Right lobe of liver (tissue), 6 donors: ENCODE measurements at places on chromosomes 4 and X. TPM values are rescaled to one million over a fixed set of nuclear protein-coding genes. Genes with fewer than 3 reads are reported as not detected.
A peak's percentile ranks its signal among the peaks of the same experiment; 100 is the strongest.

GRCh38 chr4:138300616-138301015 lies 58.5 kb upstream of the SLC7A11 start:
- no peak overlapping the region for H3K4me3 ChIP-seq
- no peaks in the 10 kb centered on the region for H3K27me3 ChIP-seq
- H3K27ac ChIP-seq, result no peak overlapping the region
- H3K36me3 ChIP-seq, result no peaks in the 10 kb centered on the region

DNA sequence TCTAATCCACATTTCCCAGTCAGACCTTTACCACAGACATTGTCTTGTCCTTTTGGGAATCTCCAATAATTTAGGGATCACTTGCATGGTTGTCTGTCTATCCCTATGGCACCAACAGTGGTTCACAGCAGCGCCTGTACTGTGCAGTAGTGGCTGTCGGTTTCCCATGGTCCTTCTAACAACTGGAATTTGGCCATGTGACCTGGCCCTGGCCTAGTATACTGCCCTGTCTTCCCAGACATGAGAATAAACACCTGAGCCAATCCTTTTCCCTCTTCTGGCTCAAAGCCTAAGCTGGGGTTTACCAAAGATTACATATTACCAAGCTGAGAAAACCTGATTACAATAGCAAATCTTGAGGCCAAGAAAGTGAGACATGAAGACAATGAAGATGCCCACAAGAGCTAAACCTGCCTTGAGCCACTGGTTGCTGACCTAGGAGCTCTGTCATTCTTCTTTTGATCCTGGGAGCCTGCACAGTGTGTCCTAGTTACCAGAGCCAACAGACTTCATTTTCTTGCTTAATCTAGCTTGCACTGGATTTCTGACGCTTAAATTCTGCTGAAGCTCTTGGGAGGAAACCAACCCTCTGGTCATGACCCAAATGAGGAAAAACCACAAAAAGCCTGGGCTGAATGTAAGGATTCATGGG lies 92.1 kb downstream of the SCD5 start:
- no peaks in the 10 kb centered on the region for H3K36me3 ChIP-seq
- H3K27ac ChIP-seq, result no peak overlapping the region
- H3K4me1 ChIP-seq, result no peaks in the 10 kb centered on the region
- H3K27me3 ChIP-seq, result no peaks in the 10 kb centered on the region
- no peak for DNase-seq

DNA sequence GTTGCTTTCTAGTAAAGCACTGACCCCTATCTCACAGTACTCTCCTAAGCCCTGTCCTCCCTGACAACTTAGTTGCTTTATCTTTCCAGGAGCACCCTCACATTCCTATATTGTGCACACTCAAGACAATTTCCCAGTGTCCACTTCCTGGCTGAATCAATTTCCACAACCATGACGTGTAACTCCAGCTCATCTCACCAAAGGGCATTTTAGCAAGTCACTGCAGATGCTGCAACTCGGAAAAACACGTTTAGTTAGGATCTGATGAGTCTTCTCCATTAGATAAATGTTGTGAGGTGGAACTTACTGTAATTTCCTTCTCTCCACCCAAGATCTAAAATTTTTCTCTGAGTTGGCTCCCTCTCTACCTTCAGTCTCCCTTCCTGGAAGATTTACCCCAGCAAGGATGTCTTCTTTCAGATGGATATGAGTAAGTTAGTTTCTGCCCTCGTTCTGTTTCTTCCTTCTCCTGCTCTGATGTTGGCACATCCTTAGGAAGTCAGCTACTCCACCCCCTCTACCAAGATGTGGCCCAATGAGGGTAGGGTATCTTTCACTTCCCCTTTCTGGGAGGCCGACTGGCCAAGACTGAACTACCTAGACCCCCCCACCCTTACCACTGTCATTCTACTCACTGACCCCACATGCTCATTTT lies 28.8 kb upstream of the IL13RA1 start:
- no peak for DNase-seq
- H3K4me1 ChIP-seq, result no peaks in the 10 kb centered on the region
- no peak overlapping the region for H3K4me3 ChIP-seq
- no peaks in the 10 kb centered on the region for H3K27me3 ChIP-seq
- H3K36me3 ChIP-seq, result no peaks in the 10 kb centered on the region
- H3K27ac ChIP-seq, result no peak overlapping the region

DNA sequence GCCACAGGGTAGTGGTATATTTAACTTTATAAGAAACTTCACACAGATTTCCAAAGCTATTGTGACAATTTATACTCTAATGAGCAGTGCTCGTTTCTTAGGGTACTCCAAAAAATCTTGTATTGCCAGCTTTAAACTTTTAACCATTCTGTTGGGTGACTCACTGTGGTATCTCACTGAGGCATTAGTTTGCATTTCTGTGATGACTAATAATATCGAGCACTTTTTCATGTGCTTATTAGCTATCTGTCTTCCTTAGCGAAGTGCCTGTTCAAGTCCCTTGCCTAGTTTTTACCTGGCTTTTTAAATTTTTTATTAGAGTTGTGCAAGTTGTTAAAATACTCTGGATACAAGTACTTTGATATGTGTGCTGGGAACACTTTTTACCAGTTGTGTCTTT lies 5.5 kb downstream of the PNMA3 start:
- no peaks in the 10 kb centered on the region for H3K4me1 ChIP-seq
- H3K4me3 ChIP-seq, result no peak overlapping the region
- H3K27me3 ChIP-seq, result no peaks in the 10 kb centered on the region
- DNase-seq, result no peak
- no peaks in the 10 kb centered on the region for H3K36me3 ChIP-seq

GRCh38 chr4:68907788-68908700 lies 43.6 kb downstream of the UGT2A3 start:
- H3K27me3 ChIP-seq, result no peaks in the 10 kb centered on the region
- no peak for DNase-seq
- H3K27ac ChIP-seq, result peak overlapping the region; percentile 44
- no peak overlapping the region for H3K4me3 ChIP-seq
- H3K36me3 ChIP-seq, result no peaks in the 10 kb centered on the region

MAOA gene
- 180 TPM for total RNA-seq

GRID2 gene
- total RNA-seq, result not detected
